Stimulated activated naive B cell treated with anti-CD40 and anti-IgM and Interleukin-4, amounts not matched to agents 10 μg/mL and 1 μg/mL and 100 μg/mL, for 72 hours (primary cell): ENCODE measurements at places on chromosomes 3 and 15.

DNA sequence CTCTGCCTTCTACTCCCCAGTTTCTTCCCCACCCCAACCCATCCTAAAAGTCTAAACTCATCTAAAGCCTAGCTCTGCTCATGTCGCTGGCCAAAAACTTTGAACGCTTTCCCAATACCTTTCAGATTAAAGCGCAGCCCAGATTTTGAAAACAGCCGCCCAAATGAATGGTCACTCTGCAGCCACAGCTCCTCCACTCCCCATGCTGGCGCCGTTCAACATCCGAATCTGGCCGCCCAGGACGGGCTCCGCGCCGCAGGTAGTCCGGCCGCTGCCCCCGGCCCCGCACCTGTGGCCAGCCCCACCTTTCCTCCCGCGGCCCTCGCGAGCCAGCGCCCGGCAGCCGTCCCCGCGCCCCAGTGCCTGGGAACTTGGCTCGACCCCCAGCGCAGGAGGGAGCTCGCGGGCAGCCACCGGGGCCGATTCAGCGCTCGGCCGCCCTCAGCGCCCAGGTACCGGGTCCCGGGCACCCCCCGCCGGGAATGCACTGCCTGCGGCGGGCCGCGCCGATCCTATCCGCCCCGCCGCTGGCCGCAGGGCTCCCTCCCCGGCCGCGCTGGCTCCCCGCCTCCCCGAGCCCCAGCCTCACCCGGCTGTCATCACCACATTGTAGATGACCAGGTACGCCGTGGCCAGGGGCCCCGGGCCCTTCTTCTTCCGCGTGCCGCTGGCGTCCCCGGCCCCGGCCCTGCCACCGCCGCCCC is 417 bp downstream of the HACD2 start:
- no peak for DNase-seq

- DNase-seq: no peak
Measured at GRCh38 chr3:22962244-22962643, 240.9 kb upstream of the UBE2E2 start.

DNA sequence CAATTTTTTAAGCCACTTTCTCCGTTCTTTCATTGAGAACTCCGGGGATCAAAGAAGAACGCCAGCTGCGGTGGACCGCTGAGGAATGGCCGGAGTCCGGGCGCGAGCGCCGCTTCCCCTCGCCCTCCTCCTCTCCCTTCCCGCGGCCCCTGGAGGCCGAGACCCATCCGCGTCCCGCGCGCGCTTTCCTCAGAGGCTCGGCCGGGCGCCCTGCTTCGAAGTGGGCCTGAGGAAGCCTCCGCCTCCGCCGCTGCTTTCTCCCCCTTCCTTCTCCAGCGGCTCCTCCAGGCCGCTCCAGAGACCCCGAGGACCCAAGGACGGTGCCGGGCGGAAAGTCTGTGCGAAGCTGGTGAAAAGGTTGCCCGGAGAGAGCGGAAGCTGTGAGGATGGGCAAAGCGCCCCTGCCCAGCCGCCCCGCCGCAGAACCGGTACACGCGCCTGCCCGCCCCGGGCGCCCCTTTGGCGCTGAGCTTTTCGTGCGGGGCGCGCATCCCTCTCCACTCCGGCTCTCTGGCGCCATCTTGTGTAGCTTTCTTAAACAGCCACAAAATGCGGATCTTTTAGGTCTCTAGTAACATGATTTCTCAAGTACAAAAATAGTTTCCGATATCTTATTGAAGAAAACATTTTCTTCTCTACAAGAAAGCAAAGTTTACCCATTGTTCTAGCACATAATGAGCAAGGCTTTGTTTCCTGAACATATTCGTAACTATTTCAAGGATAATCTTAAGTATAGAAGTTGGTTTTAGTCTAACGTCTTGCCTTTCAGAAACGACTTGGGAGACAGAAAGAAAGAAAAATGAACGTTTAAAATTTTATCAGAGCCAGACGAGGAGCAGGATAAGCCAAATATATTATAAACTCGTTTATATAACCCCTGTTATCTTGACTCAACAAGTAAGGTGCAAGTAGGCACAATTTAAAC is 59.2 kb upstream of the FAM174B start:
- peak; percentile 54 for DNase-seq

DNA sequence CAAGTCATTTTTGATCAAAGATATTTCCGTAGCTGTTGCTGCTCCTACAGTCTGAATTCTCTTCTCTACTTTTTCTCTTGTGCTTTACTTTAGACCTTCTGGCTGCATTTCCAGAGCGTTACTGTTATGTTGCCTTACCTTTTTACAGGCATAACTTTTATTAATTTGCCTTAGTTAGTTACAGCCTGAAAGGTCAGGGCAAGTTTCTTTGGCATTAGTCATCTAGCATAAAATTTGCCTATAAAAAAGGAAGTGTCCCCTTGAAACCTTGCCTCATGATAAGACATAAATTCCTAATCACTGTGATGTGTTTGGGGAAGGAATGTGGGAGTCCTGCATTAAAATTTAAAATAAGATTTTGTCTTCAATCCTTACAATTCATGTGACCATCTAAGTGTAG is 618.5 kb downstream of the NR2F2 start:
- DNase-seq: no peak

- DNase-seq: no peak
Measured at GRCh38 chr3:15108869-15109268, 9.9 kb upstream of the RBSN start.

DNA sequence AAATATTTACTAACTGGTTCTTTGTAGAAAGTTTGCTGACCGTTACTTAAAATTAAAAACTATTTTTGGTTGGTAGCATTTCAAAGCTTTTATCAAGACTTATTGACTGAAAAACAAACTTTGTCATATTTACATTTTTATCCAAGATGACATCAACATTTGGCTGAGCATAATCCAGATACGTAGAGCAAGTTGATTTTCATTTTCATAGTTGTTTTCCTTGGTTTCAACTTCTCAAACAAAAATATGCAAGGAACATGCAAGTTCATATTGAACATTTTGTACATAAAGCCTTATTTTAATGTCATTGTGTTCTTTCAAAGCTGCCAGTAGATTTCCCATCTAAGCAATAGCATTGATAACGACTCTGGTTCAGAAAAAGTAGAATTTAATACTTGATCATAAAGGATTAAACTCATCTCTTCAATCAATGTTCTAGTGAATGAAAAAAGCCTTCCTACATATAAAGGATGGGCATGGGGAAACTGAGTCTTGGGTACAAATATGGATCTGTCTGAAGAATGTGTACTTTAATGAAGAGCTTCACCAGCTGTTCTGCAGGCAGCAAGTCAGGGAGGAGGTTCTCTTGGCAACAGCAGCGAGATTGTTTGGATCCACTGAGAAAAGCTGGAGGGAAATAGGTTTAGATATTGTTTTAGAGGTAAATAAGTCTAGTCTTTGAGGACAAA is 5.6 kb downstream of the RAB8B start:
- no peak for DNase-seq

- no peak for DNase-seq
Measured at GRCh38 chr3:100295089-100295488, 34.3 kb downstream of the TBC1D23 start.

DNA sequence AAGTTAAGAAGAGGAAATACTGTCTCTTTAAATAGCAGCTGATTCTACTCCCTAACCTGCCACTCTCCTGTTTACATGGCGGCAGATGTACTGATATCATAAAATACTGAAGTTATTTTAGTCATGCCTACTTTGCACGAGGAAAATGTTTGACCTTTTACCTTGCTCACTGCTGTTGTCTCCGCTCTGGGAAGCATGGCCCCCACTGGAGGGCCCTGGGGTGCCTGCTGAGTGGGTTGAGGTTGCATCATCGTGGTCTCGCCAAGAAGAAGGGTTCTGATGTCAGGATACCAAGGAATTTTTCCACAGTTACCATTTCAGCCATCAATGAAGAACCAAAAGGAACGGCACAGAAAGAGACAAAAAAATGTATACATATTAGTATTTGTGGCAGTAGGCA is 16.7 kb downstream of the MEIS2 start:
- DNase-seq: no peak
